ENCODE measurements at places on chromosomes 7 and 10.
A peak's percentile ranks its signal among the peaks of the same experiment; 100 is the strongest.

- no peak for DNase-seq
These were observed 198.7 kb downstream of the THSD7A start for GRCh38 chr7:11633310-11633709.

DNA sequence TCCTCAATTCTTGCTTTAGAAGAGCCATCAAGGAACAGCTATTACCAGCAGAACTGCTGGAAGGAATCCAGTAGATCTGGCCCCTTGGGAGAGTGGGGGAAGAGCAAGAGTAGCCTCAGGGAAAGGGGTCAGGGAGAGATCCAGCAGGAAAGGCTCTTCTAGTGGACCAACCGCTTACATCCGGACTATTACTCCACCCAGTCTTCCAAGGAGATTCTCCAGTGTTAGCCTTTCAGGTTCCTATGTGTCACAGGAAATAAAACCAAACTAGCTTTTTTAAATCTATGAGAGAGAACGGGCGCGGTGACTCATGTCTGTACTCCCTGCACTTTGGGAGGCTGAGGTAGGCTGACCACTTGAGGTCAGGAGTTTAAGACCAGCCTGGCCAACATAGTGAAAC is 34.3 kb downstream of the TET1 start:
- no peak for DNase-seq

DNA sequence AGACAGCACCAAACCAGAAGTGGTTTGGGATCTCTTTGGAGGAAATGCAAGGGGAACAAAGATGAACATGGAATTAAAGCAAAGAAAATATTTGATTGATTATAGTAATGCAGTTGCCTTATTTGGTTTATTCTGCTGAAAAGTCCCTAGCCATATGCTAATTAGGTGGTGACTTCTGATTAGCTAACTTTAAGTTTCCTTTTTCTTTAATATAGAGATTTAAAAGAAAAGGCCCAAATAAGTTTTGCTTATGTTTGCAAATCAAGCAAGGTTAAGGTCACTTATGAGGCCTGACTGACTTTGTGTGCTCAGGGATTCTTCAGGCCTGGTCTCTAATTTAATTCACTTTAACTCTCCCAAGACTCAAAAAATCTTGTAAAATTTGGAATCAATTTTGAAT is 6.2 kb upstream of the ANKRD22 start:
- DNase-seq = no peak

DNA sequence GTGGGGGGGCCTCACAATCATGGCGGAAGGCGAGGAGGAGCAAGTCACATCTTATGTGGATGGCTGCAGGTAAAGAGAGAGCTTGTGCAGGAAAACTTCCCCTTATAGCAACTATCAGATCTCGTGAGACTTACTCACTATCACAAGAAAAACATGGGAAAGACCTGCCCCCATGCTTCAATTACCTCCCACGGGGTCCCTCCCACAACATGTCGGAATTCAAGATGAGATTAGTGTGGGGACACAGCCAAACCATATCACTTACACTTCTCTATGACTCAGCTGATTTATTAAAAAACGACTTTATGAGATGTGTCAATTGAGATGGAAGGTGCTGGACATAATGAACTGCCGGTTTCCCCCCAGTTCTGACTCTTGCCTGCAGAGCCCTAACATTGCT is 23.8 kb upstream of the CHN2 start:
- DNase-seq = no peak

- no peak for DNase-seq
These were observed 292.2 kb upstream of the NPVF start for GRCh38 chr7:25520516-25520915.

DNA sequence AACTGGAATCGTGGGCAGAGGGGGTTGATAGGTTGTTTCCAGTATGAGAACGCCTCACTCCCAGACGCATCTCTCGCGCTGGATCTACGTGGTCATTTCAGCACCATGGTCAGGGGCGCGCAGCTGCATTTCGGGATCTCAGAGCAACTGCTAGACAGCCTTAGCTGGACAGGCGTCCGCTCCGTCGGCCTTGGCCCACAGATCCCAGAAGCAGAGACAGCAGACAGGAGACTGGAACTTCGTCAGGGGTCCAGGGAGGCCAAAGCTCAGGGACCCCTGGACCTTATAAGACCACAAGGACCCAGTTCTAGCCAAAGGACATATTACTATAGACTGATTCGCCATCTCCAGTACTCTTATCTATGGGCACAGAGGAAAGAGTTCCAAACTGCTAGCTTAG is 5.3 kb downstream of the NEUROG3 start:
- DNase-seq = no peak

DNA sequence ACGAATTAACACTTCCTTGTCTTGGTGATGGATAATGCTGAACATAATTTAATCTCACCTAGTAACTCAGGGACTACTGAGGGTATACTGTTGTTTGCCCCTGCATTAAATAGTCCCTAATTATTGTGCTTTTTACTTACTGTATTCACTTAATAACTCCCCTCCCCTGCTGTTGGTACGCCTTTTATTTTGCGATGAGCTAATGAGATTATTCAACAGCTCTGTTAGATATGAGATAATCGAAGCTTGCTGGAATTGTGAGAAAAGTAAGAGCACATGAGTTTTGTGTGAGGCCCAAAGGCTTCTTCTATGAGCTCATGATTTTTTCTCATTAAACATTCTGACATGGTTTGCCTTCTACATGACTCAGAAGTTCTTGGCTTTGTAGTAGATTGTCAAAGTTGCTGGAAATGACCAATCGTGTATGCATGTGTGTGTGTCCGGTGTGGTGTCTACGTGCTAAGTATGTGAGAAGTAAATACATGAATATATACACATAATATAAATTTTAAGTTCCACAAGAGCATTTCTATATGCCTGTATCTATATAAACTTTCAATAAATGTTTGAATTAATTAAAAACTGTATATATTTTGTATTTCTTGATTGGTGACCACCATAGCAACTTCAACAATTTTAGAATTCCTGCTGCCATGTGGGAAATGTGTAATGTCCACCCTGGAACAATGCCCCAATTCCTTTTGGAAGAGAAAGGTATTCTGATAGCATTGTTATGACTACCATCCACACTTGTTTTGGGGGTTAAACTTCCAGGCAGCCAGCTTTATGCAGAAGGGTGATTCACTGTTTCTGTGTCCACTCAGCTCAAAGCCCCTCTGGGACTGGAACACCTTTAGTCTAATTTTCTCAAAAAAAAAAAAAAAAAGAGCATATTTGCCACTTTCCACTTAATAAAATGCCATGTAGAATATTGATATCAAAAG is 106.2 kb downstream of the SAMD9 start:
- DNase-seq = no peak

DNA sequence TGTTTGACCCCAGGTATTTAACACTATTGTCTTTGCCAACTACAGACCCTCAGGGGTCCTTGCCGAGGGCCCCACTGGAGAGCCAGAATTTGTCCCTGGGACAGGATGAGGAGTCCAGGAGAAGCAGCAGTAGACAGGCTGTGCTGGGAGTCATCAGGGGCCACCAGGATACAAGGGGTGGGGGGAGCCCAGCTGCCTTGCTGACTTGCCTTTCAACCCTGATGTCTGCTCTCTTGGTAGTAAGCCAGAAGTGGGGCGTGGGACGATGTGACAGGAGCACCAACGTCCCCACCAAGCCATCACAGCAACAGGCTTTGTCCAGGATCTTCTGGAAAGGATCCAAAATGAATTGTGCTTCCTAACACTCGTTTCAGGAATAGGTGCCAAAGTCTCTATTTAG is 62.4 kb upstream of the CDCA7L start:
- DNase-seq = no peak

- no peak for DNase-seq
These were observed 3.5 kb downstream of the ACTA2 start for GRCh38 chr10:88949051-88949450.

- peak; percentile 22 for DNase-seq
These were observed 45.3 kb upstream of the EN2 start for GRCh38 chr7:155412416-155413253.

- DNase-seq = no peak
These were observed 39.7 kb downstream of the CARD11 start for GRCh38 chr7:3003936-3004335.

GRCh38 chr10:30744106-30744505 is 114.6 kb upstream of the LYZL2 start:
- DNase-seq = no peak

GRCh38 chr7:96441436-96442084 is 119.7 kb upstream of the SLC25A13 start:
- no peak for DNase-seq

DNA sequence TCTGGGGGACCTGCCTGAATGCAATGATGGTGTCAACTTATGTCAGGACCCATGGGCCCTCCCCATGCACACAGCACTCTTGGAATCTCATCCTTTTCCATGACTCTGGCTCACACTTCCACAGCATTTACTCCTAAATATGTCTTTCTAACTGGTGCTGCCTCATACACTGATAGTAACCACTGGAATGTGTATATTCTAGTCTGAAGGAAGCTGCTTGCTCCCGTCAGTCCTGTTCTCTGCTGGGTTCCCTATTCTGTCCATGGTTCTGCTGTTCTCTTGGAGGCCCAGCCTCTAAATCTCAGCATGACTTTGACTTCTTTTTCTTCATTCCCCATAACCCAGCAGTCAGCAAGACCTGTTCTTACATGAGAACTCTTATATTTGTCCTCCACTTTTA is 1055.1 kb downstream of the KCNMA1 start:
- no peak for DNase-seq

- DNase-seq = no peak
These were observed 107.2 kb upstream of the LYZL2 start for GRCh38 chr10:30736685-30737232.
